ENCODE measurements at places on chromosomes 16 and 17.

DNA sequence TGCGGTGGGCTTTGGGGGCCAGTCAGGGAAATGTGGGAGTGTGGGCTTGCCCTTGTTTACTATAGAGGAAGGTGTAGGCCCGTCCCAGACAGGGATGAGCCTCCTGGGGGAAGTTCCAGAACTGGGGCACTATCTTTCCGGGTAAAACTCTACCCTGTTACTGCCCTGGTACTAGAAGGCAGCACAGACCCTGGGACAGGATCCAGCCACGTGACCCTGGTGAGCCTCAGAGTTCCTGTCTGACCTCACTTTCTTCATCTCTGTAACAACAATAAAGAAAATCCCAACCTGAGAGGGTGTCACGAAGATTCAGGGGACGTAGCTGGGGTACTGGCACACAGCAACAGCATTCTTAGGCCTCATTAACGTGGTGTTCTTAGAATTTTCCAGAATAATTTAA, 239.6 kb upstream of the FOXF1 start:
- no peak for DNase-seq

DNA sequence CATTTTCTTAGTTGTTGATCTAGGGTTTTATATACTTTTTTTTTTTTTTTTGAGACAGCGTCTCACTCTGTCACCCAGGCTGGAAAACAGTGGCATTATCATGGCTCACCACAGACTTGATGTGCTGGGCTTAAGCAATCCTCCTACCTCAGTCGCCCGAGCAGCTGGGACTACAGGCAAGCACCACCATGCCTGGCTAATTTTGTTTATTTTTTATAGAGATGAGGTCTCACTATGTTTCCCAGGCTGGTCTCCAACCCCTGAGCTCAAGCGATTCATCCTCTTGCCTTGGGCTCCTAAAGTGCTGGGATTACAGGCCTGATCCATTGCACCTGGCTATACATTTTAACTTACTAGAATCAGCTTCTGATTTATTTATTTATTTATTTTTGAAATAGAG, 34.2 kb upstream of the ATP2A3 start:
- no peak for DNase-seq

DNA sequence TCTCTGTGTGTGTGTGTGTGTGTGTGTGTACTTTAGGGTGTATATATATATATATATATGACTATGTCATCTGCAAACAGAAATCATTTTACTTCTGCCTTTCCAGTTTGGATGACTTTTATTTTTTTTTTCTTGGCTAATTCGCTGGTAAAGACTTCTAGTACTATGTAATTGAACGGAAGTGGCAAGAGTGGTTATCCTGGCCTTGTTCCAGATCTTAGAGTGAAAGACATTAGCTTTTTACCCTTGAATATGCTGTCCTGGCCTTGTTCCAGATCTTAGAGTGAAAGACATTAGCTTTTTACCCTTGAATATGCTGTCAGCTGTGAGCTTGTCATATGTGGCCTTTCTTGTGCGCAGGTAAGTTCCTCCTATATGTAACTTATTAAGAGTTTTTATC, 72.7 kb upstream of the MYOCD start:
- DNase-seq: no peak

- DNase-seq: peak; percentile 28
Measured at GRCh38 chr16:11597235-11598095, 10.7 kb upstream of the LITAF start.

GRCh38 chr17:41689497-41690299, 1.0 kb downstream of the EIF1 start:
- peak; percentile 91 for DNase-seq

GRCh38 chr17:29195465-29196081, 15.4 kb upstream of the MYO18A start:
- no peak for DNase-seq

- DNase-seq: no peak
Measured at GRCh38 chr16:6377956-6378355, 954.7 kb upstream of the RBFOX1 start.

DNA sequence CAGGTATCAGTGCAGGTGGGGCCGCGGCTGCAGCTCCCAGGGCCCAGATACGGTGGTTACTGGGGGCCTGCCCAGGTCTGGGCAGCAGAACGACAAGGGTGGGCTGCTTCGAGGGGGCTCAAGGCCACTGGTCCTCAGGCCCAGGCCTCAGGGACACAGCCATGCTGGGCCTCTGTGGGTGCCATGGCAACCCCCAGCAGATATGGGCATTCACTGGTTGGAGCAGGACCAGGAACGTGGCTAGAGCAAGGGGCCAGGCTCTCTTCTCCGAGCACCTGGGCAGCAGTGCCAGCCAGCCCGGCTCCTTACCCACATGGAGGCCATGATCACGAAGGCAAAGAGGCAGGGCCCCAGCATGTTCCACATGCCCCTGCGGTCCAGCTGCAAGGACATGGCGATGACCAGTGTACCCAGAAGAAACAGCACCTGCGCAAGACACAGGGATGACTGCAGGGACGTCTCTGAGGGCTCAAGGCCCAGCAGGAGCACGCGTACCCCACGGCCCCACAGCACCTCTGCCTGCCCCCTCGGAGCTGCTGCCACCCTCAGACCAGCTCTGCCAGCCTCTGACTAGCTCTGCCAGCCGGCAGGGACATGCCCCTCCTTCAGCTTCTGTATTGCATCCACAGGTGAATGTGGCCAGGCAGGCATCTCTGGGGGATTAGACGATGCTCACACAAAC, 2.1 kb upstream of the MRPL28 start:
- DNase-seq: no peak

- DNase-seq: no peak
Measured at GRCh38 chr17:5837055-5837491, 233.1 kb upstream of the WSCD1 start.

- peak; percentile 81 for DNase-seq
Measured at GRCh38 chr16:14070877-14071575, at the start of gene MRTFB. Gene MRTFB, plus strand, starts transcription at chr16:14071319. Its CDS starts 69,288 bp downstream, at chr16:14140607.

DNA sequence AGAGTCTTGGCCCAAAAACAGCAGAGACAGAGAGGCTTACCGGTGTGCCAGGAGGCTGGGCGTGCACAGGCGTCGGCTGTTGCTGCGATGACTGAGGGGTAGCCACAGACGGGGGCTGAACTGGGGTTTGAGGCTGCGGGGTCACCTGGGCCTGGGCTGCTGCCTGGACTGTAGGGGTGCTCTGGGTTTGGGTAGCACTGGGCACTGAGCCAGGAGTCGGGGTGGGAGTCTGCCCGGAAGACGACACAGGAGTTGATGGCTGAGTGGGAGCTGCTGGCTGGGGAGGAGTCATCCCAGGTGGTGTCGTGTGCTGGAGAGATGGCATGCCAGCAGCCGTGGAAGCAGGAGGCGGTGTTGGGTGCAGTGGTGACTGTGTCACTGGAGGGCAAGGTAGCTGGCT, 53.2 kb upstream of the TRAP1 start:
- no peak for DNase-seq

DNA sequence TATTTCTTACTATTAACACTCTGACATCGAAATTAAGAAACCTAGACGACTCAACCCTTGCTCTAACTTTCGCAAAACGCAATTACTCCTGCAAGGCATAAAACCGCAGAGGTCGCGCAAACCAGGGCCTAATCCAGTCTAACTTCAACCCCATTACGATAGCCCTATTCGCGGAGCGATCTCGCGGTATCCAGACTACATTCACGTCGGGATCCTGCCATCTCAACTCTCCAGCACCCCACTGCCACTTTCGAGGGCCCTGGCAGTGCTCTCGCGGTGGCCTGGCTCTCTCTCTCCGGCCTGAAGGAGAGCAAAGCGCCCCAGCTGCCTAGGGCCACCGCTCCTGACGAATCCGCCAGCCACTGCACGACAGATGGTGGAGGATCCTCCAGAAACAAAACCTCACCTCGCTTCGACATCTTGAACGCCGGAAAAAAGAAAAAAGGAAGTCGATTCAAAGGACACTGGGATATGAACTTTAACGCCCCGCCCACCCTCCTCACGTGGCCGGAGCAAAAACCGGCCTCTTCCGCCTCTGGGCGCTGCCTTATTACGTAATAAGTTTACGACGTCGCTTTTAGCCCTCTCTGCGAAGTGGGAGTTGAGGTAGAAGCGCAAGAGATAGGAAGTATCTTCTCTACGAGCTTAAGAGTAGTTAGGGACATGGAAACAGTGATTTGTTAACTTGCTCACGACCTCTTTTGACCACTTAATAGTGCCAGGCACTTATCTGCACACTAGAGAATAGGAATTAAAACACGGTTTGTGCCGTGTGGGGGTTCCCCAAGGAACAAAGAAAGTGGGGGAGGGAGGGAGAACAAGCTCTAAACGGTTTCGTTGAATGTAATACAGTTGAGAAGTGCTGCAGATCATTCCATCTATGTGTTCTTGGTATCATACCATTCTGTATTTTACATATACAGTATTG, at the start of gene RPL23:
Gene RPL23, minus strand, starts transcription at position 430 of the 928 bp plus-strand sequence. Its CDS starts 11 bp downstream, at position 419.
- peak; percentile 97 for DNase-seq

GRCh38 chr17:49285716-49286115, 55.1 kb upstream of the PHOSPHO1 start:
- DNase-seq: no peak

- DNase-seq: peak; percentile 28
Measured at GRCh38 chr17:36862116-36862920, 75.0 kb upstream of the LHX1 start.

GRCh38 chr17:59558039-59558438, 7.4 kb upstream of the DHX40 start:
- no peak for DNase-seq

DNA sequence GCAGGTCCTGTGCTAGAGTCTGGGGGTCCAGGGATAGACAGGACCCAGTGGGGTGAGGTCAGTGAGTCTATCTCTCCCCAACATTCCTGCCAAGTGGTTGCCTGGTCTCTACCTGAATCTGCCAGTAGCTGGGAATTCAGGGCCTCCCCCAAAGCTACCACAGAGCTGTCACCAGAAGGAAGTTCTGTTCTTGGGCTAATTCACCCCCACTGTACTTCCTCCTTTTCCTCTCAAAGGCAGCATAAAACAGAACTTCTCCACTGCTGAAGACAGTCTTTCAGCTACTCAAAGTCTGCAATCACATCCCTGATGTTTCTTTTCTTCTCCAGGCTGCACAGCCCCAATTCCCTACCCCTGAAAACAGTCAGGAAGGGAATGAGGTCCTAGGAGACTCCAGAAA, 8.7 kb downstream of the CAMTA2 start:
- no peak for DNase-seq

DNA sequence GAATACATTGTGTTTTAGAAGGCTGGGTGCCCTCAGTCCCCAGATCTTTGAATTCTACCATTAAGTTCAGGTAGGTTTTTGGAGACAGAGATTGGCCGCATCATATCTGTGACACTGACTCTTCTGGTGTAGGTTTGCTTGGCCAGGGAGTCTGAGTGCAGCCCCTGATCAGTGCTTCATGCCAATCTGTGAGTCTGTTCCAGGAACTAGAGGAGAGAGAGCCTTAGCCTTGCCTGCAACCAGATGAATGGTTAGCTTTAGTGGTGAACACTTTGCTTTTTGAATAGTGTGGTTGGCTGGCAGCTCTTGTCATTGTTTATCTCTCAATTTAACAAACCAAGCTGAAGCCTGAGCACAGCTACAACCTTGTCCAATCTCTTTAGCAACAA, 87.8 kb downstream of the PLXDC1 start:
- DNase-seq: no peak

DNA sequence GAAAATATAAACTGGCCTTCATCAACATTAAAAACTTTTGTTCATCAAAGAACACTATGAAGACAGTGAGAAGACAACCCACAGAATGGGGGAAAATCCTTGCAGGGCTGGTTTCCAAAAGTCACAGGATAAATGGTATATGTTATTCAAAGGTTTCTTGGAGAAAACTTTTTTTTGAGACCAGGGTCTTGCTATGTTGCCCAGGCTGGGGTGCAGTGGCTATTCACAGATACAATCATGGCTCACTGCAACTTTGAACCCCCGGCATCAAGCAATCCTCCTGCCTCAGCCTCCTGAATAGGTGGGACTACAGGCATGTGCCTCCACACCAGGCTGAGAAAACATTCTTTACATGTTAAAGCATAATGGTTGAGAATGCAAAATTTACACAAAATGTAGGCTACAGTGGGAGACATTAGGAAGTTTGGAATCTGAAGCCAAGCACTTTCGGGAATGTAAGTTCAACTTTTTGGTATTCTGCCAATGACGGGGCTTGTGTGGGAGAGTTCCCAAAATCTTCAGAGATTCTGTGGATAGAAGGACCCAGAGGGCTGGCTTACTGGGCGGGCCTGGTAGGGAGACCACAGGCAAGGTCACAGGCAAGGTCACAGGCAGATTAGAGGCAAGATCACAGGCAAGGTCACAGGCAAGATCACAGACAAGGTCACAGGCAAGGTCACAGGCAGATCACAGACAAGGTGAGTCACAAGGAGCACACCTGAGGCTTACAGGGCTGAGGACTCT, 24.2 kb upstream of the ATP2A3 start:
- no peak for DNase-seq

DNA sequence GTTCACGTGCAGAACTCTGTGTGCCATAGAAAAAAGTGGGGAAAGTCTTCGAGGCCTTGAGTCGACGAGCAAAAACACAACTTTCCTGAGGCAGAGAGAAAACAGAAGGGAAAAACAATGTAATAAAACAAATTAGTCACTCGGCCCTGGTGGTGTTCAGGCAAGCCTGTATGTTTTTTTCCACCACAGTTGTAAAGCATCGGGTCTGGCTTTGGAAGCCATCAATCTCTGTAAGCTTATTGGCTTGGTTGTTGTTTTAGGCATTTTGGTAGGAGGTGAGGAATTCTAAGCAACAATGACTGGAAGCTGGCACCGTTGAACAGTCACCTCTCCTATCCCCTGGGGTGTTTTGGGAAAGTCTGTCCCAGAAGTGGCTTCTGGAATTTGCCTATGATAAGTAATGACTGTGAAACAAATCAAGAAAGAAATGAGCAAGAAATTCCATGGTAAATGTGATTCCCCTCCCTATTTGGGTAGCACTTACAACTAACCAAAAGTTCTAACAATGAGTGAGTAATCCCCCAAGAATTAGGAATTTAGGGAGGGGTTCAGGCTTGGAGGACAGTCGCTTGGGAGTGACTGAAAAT, 2.8 kb downstream of the CDH13 start:
- DNase-seq: no peak
